ENCODE measurements at places on chromosomes 3 and 15. TPM values are rescaled to one million over a fixed set of nuclear protein-coding genes. Genes with fewer than 3 reads are reported as not detected.
A peak's percentile ranks its signal among the peaks of the same experiment; 100 is the strongest.

Gene MUC4
- total RNA-seq: 0.03 TPM

Gene PIGZ
- 1.6 TPM for total RNA-seq

DNA sequence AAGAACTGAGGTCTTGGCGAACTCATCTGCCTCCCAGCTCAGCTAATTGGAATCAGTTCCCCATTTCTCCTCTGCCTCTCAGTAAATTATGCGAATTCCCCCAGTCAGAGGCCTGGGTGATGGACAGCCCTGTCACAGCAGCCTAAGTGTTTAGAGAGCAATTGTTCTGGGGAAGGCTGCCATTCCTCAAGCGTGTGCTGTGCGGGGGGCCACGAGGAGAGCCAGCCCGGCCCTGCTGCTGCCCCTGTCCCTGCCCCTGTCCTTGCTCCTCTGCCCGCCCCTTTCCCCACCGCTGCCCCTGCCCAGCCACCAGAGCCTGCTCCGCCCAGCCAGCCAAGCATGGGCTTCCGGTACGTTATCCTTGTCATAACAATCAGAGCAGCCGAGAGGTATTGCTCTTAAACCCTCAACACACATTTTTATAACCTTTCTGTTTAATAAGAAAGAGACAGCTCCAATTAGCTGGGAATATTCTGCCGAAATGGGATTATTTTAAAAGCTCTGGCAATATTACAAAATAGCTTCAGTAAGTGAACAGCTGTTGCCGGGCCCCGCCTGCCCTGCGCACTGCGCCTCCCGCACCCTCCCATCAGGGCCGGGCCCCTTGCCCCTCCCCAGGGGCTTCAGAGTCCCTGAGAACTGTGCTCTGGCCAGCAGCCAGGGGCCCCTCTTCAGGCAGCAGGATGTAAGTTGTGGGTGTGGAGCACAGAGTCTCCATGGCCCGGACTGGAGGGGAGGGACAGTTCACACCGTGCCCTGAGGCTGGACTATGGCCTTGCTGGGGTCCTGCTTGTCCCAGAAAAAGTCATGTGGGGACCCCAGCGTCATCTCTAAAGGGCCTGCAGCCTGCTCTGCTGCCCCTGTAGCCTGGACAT is 12.4 kb upstream of the CACNA2D2 start:
- no peak overlapping the region for H3K4me3 ChIP-seq
- DNase-seq: no peak
- no peak overlapping the region for H3K27ac ChIP-seq
- H3K27me3 ChIP-seq: peaks cover 16% of the 10 kb centered on the region

DNA sequence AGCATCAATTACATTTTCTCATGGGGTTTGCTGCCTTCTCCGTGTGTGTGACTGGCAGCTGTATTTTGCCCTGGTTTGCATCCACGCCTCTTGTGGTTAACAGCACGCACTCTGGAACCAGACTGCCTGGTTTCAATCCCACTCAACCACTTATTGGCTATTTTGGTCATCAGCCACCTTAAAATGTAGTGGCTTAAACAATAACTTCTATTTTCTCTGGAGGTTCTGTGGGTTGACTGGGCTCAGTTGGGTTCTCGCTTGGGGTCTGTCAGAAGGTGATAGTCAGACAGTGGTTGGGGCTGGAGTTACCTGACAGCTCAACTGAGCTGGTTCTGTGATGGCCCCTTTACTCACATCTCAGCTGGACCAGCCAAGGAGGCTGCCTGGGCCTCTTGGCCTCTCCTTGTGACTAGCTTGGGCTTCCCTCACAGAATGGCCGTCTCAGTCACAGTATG is 36.8 kb downstream of the EHD4 start:
- peak overlapping the region; percentile 27 for H3K4me3 ChIP-seq
- peak; percentile 65 for DNase-seq
- peak overlapping the region; percentile 100 for H3K27ac ChIP-seq
- no peaks in the 10 kb centered on the region for H3K27me3 ChIP-seq

DNA sequence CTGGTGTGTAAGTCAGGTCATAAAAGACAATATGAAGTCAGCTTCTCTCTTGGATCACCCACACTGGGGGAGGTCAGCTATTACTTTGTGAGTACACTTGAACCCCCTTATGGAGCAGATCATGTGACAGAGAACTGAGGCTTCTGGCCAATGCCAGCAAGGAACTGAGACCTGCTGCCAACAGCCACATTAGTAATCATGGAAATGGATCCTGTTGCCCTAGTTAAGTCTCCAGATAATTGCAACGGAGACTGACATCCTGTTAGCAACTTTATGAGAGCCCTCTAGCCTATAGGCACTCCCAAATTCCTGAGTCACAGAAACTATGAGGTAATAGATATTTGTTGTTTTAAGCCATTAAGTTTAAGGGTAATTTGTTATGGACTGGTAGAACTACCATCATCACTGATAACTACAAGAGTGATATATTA is 110.4 kb upstream of the GMNC start:
- H3K27ac ChIP-seq: no peak overlapping the region
- H3K4me3 ChIP-seq: no peak overlapping the region
- no peaks in the 10 kb centered on the region for H3K36me3 ChIP-seq
- H3K4me1 ChIP-seq: no peaks in the 10 kb centered on the region

DNA sequence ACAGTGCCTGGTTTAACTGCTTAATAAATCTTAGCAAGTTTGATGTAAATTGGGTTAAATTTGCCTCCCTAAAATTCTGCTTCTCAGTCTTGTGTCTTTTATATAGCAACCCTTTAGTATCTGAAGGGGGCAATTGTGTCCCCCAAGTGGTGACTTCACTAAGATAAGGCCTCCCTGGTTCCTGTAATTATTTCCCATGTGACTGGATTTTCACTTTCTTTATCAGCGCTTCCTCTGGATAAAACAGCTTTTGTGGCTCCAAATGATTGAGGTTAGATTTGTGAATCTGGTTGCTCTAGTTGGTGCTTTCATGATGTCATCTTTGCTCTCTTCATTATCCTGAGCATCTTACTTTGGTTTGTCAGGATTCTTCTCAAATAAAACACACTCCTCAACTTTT is 334.3 kb upstream of the CTDSPL start:
- H3K27me3 ChIP-seq: peaks cover 18% of the 10 kb centered on the region
- no peak for DNase-seq
- H3K27ac ChIP-seq: no peak overlapping the region

DNA sequence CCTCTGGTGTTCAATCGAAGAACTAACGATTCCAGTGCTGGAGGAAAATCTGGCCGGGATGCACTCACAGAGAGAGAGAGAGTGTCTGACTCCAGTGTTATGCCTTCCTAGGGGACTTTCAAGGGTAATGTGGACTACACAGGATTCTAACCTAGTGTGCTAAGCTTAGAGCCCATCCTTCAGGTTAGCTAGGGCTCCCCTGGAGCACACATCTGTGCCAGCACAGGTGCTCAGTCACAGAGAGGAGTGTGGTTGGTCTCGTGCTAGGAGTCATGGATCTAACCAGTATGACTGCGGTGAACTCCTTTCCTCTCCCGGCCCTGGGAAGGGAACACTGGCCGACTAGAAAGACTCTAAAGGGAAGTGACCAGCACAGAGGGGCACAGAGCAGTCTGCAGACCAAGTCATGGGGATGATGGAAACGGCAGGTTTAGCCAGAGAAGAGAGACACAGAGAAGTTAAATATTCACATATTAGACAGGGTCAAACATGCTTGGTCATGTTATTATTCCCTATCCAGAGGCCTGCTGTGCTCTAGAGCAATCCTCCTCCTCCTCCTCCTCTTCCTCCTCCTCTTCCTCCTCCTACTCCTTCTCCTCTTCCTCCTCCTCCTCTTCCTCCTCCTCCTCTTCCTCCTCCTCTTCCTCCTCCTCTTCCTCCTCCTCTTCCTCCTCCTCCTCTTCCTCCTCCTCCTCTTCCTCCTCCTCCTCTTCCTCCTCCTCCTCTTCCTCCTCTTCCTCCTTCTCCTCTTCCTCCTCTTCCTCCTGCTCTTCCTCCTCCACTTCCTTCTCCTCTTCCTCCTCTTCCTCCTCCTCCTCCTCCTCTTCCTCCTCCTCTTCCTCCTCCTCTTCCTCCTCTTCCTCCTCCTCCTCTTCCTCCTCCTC is 280.3 kb downstream of the XXYLT1 start:
- H3K27ac ChIP-seq: no peak overlapping the region
- no peak overlapping the region for H3K4me3 ChIP-seq
- H3K27me3 ChIP-seq: peaks cover 8% of the 10 kb centered on the region
- peak; percentile 29 for DNase-seq
- no peaks in the 10 kb centered on the region for H3K4me1 ChIP-seq
- no peaks in the 10 kb centered on the region for H3K36me3 ChIP-seq

DNA sequence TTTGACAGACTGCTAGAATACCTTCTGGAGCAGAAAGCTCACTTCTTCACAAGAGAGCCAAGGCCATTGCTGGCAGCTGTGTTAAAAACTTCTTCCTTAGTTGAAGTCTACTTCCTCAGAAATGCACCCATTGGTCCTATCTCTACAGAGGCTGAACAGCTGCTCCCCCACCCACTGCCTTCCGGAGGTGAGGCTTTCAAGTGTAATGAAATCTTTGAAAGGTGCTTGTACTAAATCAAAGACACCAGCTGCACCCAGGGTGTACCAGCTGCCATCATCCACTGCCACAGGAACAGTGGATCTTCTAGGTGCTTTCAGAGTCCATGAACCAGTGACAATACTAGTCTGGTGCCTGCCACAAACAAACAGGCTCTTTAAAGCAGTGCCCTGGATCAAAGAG is 26.4 kb upstream of the HERC1 start:
- DNase-seq: peak; percentile 60
- H3K4me1 ChIP-seq: peaks cover 11% of the 10 kb centered on the region
- no peaks in the 10 kb centered on the region for H3K27me3 ChIP-seq
- peak overlapping the region; percentile 32 for H3K27ac ChIP-seq

- H3K27me3 ChIP-seq: peaks cover 5% of the 10 kb centered on the region
- H3K36me3 ChIP-seq: no peaks in the 10 kb centered on the region
Measured at GRCh38 chr3:24237971-24238706, 256.5 kb downstream of the THRB start.

DNA sequence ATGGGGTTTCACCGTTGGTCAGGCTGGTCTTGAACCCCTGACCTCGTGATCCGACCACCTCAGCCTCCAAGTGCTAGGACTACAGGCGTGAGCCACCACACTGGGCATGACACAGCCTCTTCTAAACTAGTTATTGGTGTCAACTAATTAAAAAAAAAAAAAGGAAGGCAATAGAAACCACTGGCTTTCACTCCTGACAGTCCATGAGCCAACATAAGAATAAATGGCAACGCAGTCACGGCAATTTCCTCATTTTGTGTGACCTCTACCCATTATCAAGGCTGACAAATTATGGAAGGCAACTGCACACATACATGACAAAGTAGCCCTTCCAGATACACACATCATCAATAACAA is 5.9 kb downstream of the ARHGEF3 start:
- DNase-seq: no peak
- peak overlapping the region; percentile 56 for H3K4me3 ChIP-seq
- H3K4me1 ChIP-seq: peaks cover 72% of the 10 kb centered on the region
- H3K27me3 ChIP-seq: no peaks in the 10 kb centered on the region

DNA sequence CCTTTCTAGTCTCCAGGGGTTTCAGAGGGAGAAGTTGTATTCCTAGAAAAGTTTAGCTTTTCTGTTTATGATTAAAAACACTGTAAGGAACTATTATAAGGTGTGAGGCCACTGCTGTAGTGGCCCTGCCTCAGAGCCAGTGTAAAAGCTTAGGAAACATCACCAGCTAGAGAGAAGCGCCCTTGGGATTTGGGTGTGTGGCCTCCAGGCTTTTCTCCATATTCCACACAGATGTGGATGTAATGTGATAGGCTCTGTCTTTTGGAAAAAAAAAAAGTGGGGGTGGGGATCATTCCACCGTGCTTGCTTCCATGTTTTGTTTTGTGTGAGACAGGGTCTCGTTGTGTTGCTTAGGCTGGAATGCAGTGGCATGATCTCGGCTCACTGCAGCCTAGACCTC is 13.9 kb downstream of the SEC61A1 start:
- DNase-seq: no peak
- H3K36me3 ChIP-seq: peaks cover 63% of the 10 kb centered on the region
- H3K4me1 ChIP-seq: no peaks in the 10 kb centered on the region
- H3K27ac ChIP-seq: no peak overlapping the region
- H3K27me3 ChIP-seq: no peaks in the 10 kb centered on the region

DNA sequence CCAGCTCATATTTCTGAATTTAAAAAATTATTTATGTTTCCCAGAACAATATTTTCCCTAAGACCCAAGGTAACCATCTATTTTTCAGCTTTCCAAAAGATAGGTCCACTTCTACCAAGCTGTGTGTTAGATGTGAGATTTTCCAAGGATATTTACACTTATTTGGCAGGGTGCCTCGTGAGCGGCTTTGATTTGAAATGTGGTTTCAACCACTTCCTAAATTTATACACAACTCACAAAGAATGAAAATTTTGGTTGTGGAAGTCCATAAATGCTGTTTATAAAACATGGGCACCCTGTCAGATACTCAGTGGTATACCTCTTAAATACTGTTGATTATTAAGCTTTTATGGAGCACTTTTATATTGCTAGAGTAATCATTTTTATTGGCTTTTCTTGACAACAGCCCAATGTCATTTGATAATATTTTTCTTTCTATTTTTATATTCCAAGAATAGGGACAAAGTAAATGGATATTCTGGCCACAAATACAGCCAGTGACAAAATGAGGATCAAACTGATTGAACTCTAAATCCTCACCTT is 57.6 kb downstream of the GAP43 start:
- H3K36me3 ChIP-seq: no peaks in the 10 kb centered on the region
- H3K4me3 ChIP-seq: no peak overlapping the region
- H3K27ac ChIP-seq: no peak overlapping the region
- DNase-seq: no peak
